ENCODE measurements at places on chromosomes 5 and 9.

DNA sequence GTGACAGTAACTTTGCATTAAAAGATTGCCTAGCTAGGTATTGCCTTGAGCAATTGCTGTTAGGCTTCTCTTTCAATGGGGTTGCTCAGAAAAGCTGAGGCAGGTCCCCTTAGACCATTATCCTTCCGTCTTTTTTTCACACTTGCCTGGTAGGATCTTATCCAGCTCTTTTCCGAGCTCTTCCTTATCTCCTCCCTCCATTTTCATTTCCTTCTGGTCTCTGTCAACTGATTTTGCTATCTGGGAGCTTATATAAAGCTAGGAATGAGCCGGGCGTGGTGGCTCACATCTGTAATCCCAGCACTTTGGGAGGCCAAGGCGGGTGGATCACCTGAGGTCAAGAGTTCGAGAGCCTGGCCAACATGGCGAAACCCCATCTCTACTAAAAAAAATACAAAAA, 6.6 kb upstream of the HMGCR start:
- DNase-seq = no peak

DNA sequence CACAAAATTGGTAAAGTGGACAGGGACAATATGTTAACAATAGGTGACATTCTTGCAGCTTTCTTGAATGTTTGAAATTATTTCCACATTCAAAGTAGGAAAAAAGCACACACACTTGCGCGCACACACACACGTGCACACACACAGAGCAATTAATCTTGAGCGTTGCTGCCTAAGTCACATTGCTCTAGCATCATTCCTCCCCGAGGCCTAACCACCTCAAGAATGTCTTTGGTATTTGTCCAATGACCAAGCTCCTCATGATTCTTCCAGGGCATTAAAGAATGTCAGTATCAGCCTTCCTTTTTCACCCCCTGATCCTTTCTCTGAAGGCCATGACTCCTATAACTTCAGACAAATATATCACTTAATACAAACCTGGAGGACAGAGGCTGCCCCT, 198.1 kb downstream of the NPR3 start:
- DNase-seq = no peak

GRCh38 chr5:52725808-52726207, 61.9 kb upstream of the ITGA1 start:
- DNase-seq = no peak

DNA sequence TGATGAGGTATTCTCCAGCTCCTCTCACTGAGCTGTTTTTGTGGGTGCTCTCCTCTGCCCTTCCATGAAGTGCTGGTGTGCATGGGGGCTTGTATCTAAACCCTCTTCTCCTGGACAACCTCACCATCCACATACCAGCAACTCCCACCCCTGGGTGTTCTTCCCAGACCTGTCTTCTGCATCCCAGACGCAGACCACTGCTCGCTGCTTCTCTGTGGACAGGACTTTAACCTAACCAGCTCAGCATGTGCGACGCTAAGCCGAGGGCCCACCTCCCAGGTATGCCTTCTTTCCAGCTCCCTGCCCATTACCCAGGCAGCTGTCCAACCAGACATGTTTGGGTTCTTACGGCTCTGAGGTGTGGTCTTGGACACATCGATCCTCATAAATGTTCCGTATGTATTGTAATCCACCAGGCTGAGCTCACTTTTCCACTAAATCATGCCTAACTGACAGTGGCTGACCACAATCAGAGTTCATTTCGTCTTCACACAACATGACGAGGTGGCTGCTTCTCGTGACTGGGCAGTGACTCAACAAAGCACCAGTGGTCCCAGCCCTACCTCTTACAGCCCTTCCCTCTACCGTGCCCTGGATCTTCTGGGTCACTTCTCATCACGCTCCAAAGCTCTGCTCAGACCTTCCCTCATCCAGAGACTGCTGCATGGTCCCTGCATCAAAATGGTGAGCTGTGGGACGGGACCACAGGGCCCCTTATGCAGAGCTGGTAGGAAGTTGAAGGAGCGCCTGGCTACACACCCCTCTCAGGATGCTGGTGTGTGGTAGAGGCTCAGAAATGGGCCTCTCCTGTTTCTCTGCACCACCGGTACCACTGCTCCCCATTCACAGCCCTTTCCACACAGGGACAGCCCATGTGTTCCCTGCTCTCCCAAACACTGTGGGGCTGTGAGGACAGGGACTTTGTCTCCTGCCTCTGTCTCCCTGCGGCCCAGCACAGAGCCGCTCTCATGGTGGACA, 9.6 kb upstream of the PTGES2 start:
- DNase-seq = no peak

- DNase-seq = no peak
Observed at GRCh38 chr5:139492700-139493192, 10.2 kb upstream of the STING1 start.

GRCh38 chr9:111036429-111036789, 1.9 kb downstream of the LPAR1 start:
- DNase-seq = no peak

DNA sequence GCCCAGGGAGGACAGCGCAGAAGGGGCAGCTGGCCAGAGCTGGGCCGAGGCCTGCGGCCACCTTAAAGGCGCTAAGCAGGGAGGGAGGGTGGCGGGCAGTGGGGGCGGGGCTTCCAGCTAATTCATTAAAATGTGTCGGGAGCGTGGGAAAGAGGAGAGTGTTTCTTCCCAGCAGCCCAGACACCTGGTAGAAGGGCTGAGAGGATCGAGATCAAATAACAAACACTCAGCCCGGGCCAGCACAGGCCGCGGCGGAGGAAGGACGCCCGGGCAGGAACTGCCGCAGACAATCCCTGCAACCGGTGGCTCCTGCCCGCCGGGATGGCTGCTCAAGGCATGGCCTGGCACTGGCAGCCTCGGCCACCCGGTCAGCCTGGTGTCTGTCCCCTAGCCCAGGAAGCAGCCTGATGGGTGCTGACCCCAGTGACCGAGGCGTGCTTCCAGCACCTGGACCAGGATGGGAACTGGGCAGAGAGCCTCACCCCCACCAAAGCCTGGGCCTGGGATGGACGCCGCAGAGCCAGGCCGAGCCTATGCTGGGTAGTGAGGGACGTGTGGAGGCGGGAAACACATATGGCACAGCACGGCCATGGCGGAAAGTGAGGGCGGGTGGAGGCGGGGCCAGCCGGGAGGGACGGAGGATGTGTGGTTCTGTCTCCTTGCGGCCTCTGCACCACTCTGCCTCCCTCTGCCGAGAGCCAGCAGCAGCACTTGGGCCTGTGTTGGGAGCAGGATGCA, 3.2 kb upstream of the NRARP start:
- DNase-seq = peak; percentile 41

- DNase-seq = no peak
Observed at GRCh38 chr9:118630931-118631595, 738.2 kb downstream of the BRINP1 start.

- DNase-seq = no peak
Observed at GRCh38 chr9:79559495-79560181, 12.1 kb upstream of the TLE4 start.

- no peak for DNase-seq
Observed at GRCh38 chr9:95150903-95151302, 166.6 kb downstream of the FANCC start.

DNA sequence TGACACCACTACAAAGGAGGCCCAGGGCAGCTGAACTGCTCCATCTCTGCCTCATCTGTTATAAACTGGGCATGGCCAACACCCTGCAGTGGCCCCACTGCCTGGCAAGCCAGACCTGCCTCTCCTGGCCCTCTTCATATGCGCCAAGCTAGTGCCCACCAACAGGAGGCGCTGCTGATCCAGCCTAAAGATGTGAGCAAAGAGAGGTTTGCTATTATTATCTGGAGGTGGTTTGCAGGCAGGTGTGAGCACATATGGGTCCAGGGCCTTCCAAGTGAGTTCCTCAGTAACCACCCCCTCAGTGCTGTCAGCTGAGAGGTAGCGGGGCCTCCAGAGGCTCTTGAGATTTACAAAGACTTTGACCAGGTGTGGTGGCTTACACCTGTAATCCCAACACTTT, 232.2 kb downstream of the SYK start:
- peak; percentile 70 for DNase-seq

- no peak for DNase-seq
Observed at GRCh38 chr9:119257592-119257991, 111.6 kb downstream of the BRINP1 start.

GRCh38 chr5:172875505-172876279, 41.6 kb downstream of the ERGIC1 start:
- no peak for DNase-seq

GRCh38 chr5:116514421-116514970, 60.1 kb downstream of the SEMA6A start:
- DNase-seq = no peak

- no peak for DNase-seq
Observed at GRCh38 chr9:130714586-130715110, 21.1 kb downstream of the EXOSC2 start.

DNA sequence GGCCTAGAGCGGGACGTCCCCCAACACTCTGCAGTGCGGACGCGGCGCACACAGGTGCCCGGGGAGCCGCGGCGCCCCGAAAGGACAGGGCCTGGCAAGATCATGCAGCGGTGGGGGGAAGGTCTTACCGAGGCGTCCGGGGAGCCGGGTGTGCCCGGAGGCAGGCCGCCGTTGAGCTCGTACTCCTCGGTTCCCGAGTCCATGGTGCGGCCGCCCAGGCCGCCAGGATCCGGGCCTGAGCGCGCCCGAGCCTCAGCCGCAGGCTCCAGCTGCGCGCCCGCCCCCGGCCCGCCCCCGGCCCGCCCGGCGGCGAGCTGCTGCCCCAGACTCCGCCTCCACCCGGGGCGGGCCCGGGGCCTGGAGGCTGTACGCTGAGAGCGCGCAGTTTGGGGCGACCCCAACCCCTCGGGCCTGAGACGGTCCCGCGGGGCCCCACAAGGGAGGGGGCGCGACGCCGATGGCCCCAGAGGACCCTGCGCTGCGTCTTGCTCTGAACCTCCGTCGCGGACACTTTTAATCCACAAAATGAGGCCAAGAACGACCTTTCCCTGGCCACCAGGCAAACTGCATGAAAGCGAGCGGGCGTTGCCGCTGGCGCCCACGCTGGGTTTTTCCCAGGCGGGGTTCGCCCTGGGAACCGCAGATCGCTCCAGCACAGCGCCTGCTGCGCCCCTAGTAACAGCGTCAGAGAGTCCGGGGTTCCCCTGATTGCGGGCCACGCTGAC, at the start of gene NINJ1:
Gene NINJ1, minus strand, starts transcription at position 237 of the 725 bp plus-strand sequence. Its CDS starts 34 bp downstream, at position 203.
- DNase-seq = peak; percentile 89

DNA sequence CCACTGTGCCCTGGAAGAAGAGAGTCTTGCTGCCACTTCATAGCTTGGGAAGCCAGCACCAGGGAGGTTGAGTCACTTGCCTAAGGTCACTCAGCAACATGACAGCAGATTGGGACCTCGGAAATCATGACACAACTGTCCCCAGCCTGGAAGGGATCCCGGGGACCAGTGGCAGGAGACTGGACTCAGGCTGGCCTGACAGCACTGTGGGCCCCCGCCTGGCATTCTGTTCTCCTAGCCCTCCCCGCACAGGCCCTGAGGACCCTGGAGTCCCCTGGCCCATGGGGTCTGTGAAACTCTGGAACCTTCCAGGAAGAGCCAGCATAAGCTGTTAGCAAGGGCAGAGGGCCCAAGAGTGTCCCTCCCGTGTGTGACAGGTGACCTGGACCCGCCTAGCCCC, 64.9 kb downstream of the COL5A1 start:
- no peak for DNase-seq

GRCh38 chr9:88733651-88734421, 198.9 kb downstream of the NXNL2 start:
- no peak for DNase-seq
